Stimulated activated naive CD8-positive, alpha-beta T cell treated with anti-CD3 and anti-CD28 coated beads, Interleukin-15, amount 100 ng/mL, for 72 hours (primary cell): ENCODE measurements at places on chromosomes 2 and 18.

GRCh38 chr2:203191961-203192360, 46.9 kb upstream of the CYP20A1 start:
- no peak for DNase-seq

DNA sequence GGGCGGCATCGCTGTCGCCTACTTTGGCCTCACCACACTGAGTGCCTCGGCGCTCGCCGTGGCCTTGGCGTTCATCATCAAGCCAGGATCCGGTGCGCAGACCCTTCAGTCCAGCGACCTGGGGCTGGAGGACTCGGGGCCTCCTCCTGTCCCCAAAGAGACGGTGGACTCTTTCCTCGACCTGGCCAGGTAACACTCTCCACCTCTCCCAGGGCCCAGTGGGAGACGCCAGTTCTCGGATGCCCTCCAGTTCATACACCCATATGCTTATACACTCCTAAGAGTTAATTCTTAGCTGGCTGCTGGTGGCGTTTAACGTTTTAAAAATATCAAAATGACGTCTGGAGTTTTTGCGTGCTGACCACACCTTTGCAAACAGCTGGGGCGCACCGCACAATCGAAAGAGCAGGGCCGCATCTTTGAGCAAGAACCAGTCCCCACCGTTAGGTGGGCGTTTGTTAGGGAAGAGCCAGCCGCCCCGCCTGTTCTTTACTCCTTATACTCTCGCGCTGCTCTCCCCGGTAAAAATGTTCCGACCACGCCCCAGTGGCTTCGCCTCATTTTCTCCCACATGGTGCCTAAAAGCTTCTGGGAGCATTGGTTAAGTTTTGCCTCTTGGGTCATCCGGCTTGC, 899 bp downstream of the SLC1A4 start:
- DNase-seq: peak; percentile 5

DNA sequence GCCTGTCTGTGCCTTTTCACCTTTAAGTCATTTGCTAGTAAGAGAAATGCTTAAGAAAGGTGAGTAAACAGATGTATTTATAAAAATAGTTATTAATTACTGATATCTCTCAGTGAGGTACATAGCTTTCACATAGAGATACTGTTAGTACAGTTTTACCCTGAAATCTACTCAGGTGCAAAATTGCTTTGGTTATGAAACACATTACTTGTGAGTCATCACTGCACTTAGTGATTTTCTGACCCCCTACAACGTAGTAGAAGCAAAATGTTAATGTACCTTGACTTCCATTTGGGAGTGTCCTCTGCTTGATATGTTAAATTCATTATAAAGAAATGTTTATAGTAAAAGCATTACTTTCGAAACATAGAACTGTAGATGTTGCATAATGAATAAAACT, 6.5 kb downstream of the GLS start:
- DNase-seq: no peak

- no peak for DNase-seq
These were observed 913 bp upstream of the WNT10A start for GRCh38 chr2:218879776-218880101.

DNA sequence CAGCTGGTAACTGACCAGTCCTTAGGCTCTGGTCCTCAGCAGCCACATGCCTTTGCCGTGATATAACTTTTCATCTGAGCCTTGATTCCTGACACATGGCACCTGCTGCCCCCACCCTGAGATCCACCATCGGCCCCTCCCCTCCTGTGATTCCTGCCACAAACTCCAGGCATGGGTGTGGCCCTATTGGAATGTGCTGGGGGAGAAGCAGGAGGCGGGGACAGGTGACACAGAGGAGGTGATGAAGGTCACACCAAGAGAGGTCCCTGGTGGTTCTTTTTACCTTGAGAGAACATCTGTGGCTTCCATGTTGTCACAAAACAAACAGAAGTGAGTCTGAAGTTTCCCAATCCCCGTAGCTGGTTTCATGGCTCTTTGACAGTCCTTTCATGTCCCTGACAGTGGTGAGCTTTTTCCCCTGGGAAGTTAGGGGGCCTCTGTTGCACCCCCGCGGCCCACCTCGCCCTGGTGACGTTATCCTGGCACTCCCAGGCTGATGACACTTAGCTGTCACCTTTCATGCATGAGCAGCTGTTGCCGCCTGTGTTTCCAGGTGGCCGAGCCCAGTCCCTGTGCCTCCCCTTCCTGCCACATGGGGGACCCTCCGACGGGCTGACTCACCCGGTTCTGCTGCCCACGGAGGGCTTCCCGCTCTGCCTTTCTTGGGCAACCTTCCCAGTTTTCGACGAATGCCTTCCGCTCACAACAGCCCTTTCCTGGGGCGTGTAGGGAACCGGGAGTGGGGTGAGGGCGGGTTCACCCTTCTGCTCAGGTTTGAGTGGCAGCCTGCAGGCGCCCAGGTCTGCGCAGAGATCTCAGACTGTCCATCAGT, 66.3 kb upstream of the GLI2 start:
- DNase-seq: no peak

DNA sequence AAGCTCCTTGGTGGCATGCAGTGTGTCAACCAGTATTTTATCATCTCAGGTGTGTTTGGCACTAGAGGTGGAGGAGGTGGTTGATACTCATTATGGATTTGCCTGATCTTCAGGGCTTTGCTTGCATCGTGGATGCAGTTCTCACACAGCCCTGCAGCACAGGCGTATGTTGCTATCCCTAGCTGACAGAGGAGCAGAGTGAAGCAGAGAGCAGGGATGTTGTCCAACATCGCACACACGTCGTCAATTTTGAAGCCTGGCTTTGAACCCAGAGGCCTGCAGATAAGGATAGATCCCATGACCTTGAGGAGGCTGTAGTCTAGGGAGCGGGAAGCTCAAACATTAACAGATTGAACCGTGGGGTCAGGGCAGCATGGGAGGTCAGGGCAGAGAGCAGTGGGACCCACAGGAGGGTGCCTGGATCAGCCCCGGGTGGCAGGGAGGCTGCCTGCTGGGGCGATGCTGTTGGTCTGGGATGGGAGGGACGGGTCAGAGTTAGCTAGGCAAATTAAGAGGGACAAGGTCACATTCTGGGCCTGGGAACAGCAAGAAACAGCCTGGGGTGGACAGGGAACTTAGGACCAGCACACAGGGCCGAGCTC, 4.2 kb downstream of the RNF144A start:
- DNase-seq: no peak

DNA sequence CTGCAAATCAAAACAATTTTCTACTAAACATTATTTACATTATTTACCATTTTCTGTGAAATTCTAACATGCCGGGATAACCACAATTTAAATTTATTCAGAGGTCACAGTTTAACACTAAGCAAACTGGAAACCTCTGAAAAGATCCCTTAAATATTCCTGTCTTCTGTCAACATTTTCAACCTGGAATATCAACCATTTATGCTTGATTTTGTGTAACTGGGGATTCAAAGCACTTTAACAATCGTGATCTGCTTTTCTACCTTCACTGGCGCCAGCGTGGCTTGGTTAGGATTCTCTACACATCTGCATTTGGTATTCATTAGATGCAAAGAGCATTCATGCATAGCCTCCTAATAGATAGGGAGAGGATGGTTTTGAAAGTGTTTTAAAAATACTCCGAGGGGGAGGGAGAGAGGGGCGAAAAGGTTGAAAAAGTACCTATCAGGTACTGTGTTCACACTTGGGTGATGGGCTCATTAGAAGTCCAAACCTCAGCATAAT, 59.9 kb upstream of the RAB12 start:
- no peak for DNase-seq

- peak; percentile 71 for DNase-seq
These were observed at the start of gene ADCY3 for GRCh38 chr2:24920098-24920808. Gene ADCY3 (minus strand): TSS chr2:24920237. CDS start chr2:24918987, 1,250 bp downstream.

DNA sequence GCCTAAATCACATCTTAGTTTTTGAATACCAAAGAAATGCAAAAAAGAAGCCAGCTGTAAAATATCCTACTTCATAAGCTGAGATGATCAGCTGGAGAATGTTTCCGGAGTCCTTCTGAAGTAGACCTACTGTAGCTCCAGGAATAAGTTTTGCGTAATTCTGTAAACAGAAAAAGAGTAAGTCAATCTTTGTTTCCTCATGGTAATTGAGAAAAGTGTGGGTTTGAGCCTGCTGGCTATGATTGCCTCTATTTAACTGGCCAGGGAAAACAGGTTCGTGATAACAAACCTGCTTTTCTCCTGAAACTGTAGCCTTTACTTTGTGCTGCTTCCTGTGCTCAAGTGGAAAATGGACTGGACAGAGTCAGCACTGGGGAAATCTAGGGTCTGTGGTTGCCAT, 58.2 kb downstream of the ITGB6 start:
- DNase-seq: no peak

DNA sequence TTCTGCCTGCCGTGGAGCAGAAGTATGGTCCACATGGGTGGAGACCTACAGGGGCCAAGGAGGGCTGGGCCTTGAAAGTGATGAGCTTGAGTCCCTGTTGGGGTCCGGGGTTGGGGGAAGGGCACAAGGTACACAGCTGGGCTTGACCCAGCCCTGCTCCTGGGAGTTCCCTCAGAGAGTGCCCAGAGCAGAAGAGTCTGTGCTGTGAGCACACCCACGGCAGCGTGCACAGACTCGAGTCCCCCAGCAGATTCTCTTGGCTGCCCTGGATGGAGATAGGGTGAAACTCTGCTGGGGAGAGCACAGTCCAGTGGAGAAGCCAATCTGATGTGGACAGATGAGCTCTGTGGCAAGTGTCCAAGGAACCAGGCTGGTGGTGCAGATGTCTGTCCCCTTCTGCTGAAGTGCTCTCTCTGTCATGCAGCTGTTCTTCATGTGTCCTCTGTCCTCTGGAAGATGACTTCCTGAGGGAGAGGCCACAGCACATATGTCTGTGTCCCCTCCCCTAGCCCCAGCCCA, 27.5 kb downstream of the INPP4A start:
- no peak for DNase-seq

DNA sequence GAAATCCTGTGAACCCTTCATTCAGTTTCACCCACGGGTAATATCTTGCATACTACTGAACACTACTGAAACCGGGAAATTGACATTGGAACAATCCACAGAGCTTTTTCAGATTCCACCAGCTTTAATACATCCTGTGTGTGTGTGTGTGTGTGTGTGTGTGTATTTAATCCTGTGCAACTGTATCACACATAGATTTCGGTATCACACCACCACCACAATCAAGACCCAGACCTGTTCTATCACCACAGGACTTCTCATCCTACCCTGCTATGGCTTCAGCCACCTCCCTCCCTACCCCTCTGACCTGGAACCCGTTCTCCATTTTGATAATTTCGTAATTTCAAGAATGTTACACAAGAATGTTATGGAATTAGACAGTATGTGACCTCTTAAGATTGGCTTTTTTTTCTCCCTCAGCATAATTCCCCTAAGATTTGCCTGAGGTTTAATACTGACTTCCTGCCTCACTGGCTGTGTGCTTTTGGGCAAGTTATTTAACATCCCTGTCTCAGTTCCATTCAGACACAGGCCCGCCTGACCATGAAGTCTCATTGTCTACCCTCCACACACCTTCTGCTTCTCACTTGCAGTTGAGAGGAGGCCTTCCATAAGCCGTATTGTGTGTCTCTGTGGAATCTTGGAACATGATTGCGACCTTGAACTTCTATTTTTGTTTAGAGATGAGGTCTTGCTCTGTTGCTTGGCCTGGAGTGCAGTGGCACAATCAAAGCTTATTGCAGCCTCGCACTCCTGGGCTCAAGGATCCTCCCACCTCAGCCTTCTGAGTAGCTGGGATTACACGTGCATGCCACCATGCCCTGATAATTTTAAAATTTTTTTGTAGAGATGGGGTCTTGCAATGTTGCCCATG, 14.4 kb upstream of the TMEM131 start:
- peak; percentile 21 for DNase-seq

GRCh38 chr2:30433541-30434299, 13.3 kb upstream of the LCLAT1 start:
- DNase-seq: no peak

DNA sequence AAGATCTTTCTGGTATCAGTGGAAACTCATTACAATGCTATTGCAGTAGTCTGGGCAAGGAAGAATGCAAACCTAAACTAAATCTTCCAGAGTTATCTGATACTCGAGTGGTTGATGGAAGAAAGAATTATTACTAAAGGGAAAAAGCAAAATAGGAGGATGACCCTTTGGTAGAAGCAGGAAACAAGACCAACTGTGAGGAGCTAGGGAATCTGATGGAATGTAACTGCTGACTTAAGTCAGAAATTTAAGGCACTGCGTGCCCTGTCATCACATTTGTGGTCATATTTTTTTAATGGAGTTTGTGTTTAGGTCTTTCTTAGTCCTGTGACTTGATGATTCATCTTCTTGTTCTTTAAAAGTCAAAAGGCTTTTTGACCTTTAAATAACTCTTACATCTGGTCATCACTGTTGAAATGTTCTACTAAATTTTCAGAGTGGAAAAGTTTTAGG, 36.5 kb upstream of the ARMC9 start:
- no peak for DNase-seq

DNA sequence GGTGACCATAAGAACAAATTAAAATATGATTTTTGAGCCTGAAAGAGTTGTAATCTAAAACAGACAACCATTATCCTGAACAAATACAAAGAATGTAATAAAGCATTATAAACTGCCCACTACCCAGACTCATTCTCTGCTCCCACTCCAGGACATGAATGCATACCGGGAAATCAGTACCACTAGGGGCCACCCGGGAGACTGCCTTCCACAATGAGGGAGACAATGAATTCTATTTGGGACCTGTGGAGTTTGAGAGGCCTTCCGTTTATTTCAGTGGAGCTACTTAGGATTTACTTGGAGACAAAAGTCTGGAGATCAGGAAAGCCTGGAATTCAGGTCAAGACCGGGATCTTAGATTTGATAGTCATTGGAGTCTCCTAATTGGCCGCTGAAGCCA, 50.0 kb downstream of the NAB1 start:
- no peak for DNase-seq

DNA sequence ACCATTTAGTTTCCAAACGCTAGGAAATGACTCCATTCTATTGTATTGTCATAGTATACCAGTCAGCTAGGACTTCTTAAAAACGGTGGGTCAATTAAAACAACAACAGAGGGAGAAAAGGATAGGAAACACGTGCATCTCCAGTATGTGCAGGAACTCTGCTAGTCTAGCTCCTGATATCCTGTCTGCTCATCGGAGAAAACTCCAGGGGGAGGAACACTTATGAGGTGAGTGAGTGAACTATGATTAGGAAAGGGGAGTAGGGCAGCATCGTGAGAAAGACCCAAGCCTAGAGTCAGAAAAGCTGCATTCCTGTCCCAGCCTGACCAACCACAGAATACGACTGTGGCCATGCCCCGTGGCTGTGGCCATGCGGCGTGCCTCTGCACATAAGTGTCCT, 34.2 kb downstream of the DTNB start:
- DNase-seq: no peak

DNA sequence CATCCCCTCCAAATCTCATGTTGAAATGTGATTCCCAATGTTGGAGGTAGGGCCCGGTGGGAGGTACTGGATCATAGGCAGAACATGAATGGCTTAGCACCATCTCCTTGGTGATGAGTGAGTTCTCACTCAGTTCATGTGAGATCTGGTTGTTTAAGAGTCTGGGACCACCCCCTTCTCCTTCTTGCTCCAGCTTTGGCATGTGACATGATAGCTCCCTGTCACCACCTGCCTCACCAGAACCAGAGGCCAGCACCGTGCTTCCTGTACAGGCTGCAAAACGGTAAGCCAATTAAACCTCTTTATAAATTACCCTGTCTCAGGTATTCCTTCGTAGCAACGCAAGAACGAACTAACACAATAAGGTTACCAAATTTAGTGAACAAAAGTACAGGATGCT, 95.4 kb downstream of the ZBTB7C start:
- DNase-seq: no peak
